Sciatic nerve (tissue), 2 donors: ENCODE measurements at places on chromosomes 3 and 15. TPM values are rescaled to one million over a fixed set of nuclear protein-coding genes. Genes with fewer than 3 reads are reported as not detected.
A peak's percentile ranks its signal among the peaks of the same experiment; 100 is the strongest.

DNA sequence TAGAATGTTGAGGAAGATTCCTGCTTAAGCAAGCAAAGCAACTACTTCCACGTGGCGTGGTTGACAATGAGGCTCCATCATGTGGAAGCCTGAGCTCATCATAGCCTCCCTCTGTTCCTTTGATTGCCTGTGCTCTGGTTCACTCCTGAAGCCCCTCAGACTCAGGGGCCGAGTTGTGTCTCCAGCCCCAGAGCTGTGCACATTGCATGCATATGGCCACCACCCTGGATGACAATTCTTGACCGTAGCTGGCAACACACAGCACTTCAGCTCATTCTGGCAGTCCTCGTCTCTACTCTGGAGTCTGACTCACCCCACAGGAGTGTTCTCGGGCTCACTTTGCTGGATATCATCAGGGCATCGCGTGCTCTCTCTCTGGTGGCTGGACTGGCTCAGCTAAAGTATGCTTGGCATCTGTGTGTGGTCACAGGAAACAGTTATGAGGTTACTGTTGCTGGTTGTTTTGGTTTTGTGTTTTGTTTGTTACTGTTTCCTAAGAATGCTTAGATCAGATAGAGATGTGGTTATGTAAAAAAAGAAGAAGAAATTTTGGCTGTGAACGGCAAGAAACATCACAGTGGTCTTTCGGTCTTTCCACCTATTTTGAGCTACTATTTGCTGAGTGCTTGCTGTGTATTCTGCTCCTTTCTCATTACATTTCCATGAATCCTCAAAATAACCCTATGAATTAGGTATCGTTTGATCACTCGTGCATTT lies 41.6 kb upstream of the MRPS22 start:
- no peak for DNase-seq

OR5H2 gene
- total RNA-seq, result not detected

GRCh38 chr3:33636125-33636850 lies 81.8 kb downstream of the CLASP2 start:
- no peak for DNase-seq

CACNA1D gene
- 13.0 TPM for total RNA-seq

- DNase-seq, result no peak
Observed at GRCh38 chr15:75177360-75178071, 24.2 kb upstream of the C15orf39 start.

- DNase-seq, result no peak
Observed at GRCh38 chr15:29031502-29032228, 145.9 kb downstream of the APBA2 start.

GRCh38 chr3:127137113-127137512 lies 55.8 kb upstream of the PRR23E start:
- no peak for DNase-seq

DNA sequence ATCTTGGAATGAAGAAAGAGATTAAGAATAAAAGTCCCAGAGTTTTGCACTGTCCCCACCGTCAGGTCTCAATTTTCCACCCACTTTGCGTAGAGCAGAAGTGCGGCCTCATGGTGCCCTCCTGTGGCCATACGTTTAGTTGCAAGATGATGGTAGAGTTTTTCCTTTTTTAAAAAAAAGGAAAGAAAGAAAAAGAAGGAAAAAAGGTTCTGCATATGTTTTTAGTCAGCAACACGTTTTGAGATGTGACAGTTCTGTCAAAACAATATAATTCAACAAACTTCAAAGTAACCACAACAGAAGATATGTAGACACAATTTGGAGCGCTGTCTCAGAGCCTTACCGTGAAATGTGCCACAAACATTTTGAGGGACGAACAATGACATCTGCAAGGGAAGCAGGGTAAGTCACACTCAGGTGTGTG lies 24.6 kb downstream of the EBLN2 start:
- peak; percentile 73 for DNase-seq

DUOXA2 gene
- not detected for total RNA-seq

- no peak for DNase-seq
Observed at GRCh38 chr3:151976211-151977050, 103.0 kb downstream of the SUCNR1 start.

TRAIP gene
- 4.2 TPM for total RNA-seq

DNA sequence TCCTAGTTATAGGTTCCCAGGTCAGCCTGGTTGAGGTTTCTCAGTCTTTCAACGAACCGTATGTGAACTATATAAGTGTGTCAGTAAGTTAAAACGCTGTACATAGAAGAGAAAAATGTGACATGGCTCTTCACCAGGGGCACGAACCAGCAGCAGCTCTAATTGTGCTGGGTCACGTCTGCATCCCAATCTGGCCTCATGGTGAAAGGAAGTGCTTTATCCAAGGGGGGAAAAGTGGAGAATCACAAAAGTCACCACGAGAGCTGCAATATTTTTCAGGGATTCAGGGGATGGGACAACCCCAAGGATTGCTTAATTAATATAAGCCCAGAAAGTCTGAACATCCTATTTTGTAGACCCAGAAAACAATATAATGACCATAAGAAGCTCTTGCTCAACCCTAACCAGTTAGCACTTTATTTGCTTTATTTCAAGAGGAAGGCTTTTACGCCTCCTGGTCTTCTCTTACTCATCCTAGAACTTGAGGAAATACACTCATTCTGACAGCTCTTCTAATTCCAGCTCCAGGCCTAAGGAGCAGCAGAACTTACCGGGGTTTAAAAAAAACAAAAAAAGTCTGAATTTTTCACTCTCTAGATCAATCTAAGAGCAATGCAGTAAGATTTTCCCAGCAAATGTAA lies 16.5 kb downstream of the ANXA2 start:
- no peak for DNase-seq

PCOLCE2 gene
- total RNA-seq, result 22.6 TPM

PTH1R gene
- 6.6 TPM for total RNA-seq

GRCh38 chr3:31613177-31613576 lies 80.5 kb downstream of the STT3B start:
- DNase-seq, result no peak

ALAS1 gene
- total RNA-seq, result 39.1 TPM

DNA sequence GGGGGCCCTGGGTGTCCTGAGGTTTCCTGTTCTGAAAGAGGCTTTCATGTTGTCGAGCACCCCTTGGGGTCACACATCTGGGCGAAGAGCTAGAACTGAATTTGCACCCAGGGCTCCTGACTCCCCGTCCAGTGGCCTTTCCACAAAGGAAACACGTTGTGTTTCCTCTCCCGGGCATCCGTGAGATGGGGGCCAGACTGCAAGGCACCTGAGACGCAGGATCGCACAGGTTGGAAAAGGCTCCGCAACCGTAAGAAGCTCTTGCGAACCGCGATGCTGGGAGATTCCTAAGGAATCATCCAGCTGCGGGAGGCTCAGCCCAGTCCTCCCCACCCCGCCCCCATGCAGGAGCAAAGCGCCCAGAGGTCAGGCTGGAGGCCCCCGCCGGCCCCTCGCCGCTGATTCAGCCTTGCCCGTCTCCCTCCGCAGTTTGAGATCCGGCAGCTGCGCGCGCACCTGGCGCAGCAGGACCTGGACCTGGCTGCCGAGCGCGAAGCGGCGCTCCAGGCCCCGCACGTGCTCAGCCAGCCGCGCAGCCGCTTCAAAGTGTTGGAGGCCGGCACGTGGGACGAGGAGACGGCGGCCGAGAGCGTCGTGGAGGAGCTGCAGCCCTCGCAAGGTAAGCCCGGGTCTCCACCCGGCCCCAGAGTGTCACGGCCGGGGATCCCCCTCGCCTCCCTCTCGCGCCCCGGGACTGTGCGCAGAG lies 119.6 kb downstream of the ETFA start:
- no peak for DNase-seq

- DNase-seq, result no peak
Observed at GRCh38 chr3:194181612-194182529, 45.9 kb downstream of the HES1 start.

DNA sequence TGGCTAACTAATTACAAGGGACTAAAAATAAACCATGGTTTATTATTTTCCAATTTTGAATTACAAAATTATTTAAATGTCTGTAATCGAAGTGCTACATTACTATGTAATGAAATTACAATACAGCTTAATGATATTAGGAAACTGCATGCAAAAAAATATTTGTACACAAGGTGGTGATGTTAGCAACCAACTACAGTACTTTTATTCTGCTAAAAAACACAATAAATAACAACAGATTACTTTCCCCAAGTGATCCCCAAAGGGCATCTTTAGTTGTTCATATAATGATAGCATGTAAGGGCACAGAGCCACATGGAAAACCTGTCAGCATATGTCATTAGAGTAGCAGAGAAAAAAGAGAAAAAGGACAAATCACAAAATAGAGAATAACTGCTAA lies 147.5 kb upstream of the SOX2 start:
- no peak for DNase-seq

GRCh38 chr3:42730706-42731420 lies 28.3 kb upstream of the HHATL start:
- no peak for DNase-seq

GRCh38 chr15:92143765-92144164 lies 249.9 kb upstream of the ST8SIA2 start:
- DNase-seq, result no peak

DNA sequence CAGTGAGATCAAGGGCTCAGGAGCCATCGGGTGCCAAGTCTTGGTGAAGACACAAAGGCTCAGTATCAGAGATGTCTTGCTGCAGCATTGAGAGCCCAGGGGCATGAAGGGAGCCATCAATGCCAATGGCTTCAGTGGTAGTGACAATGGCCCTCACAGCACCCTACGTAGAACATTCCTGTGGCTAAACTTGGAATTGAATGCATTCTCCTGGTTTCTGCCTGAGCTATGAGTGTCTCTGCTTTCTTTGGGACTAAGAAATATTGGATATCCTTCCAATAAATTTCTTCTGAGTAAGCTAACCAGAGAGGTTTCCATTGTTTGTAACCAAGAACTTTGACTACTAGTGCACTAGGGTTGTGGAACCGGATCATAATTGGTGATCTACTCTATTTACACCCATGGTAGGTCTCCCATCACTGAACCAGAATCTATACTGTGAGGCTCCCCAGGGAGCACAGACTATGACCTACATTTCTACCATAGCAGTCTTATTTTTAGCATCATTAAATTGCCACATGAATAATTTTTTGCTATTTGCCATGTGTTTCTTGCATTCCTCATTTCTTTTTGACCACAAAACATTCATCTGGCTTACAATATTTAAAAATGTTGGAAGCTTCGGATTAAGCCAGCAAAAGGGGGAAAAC lies 31.6 kb upstream of the PDZRN3 start:
- DNase-seq, result no peak

GRCh38 chr3:16723978-16724377 lies 118.8 kb upstream of the DAZL start:
- no peak for DNase-seq
